Left ventricle myocardium inferior (tissue), 1 donor: ENCODE measurements at places on chromosomes 6 and 20.

DNA sequence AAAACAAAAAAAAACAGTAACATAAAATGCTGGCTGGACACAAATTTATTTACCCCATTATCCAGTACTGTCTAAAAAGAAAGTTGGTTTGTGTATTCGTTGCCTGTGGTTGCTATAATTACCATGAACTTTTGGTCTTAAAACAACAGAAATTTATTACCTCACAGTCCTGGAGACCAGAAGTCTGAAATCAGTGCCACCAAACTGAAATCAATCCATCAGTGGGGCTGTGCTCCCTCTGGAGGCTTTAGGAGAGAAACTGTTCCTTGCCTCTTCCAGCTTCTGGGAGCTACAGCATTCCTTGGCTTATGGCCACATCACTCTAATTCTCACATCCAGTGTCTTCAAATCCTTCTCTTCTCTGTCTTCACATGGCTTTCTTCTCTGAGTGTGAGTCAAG, 79.4 kb downstream of the SNX5 start:
- DNase-seq, result no peak

DNA sequence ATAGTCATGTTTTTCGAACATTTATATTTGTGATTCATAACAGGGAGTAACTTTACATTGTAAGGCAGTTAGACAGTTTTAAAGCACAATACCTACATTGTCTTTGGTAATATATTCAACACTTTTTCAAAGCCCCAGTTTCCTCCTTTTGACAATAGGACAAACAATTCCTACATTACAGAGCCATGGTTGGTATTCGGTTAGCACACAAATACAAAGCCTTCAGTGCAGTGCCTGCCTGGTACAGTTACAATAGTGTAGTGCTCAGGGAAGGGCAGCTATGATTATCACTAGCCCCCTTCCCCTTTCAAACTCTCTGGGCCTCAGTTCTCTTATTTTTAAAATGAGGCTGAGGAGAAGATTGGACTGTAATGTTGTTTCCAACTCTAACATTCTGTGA, 207.8 kb downstream of the TPBG start:
- DNase-seq, result no peak

DNA sequence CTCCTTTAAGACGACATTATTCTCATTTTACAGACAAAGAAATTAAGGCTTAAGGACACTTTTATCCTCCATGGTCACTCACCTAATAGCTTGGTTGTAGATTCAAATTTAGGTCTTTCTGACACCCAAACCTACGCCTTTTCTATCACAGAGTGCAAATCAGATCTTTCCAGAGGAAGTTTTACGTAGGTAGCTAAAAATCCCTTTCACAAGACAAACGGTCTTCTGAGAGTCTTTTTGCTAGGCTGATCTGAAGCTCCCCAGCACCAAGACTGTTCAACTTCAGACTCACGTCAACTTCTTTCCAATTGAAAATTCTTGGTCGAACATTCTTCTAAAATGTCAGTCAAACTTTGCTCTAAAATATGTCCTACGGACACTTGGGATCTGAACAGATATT, 46.5 kb downstream of the BLOC1S5 start:
- no peak for DNase-seq

DNA sequence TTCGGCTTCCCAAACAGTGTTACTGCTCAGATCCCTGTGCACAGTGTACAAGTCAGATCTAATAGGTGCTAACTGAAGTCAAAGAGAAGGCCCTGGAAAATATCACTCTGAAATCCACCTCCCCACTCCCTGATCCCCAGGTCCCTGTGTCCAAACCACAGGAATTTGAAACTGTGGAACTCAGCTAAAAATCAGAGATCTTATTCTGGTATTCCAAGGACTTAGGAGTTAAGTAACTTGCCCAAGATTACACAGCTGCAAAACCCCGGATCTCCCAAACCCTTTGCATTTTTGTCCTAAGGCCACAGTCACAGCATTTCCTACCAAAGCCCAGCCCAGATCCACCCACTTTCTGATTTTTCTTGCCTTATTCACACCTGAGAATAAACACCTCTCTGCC, 32.3 kb upstream of the SLC23A2 start:
- DNase-seq, result no peak

GRCh38 chr6:34656378-34657036, 40.1 kb downstream of the ILRUN start:
- no peak for DNase-seq

- peak; percentile 71 for DNase-seq
Measured at GRCh38 chr20:48750941-48751635, 76.7 kb downstream of the PREX1 start.

DNA sequence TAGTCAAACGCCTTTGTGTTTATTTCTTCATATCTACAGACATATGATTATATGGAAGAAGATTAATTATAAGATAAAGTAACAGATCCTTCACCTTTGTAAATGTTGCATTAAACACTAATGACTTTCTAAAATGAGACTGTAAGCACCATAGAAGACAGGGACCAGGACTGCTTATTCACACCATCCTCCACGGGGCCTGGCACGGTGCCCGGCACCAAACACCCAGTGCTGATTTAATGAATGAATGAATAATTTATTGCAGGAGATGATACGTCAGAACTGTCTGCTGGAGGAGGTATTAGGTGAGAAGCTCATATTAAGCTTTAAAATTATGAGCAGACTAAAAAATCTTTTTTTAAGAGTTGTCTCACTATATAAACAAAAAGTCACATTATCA, 88.3 kb downstream of the SLX4IP start:
- no peak for DNase-seq

DNA sequence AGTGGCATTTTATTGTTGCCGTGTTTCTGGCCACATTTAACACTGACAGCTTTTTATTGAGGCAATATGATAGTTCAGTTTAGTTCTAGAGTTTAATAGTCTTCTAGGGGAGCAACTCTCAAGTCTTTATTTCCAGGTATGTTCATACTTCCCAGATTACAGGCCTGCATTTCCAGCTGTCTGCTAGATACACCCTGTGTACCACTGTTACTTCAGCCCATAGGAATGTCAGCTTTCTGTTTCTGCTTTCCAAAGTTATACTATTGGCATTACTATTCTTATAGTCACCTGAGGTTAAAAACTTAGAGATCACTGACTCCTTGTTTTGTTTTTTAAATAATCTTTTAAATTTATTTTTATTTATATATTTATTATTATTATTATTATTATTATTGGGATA, 7.6 kb downstream of the ZNF451 start:
- no peak for DNase-seq

GRCh38 chr6:164763788-164764187, 545.6 kb downstream of the C6orf118 start:
- no peak for DNase-seq

- DNase-seq, result no peak
Measured at GRCh38 chr6:105322499-105323225, 80.2 kb downstream of the PREP start.

DNA sequence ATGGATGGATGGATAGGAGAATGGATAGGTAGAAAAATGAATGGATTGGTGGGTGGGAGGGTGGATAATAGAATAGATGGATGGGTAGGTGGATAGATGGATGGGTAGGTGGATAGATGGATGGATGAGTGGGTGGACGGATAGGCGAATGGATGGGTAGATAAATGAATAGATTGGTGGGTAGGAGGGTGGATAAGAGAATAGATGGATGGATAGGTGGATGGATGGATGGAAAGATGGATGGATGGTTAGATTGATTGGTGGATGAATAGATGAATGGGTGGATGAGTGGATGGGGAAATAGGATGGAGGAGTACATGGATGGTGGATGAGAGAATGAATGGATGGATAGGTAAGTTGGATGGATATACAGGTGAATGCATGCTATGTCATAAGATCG, 110.5 kb downstream of the CEBPB start:
- no peak for DNase-seq

GRCh38 chr6:36169023-36170007, 27.2 kb upstream of the BRPF3 start:
- DNase-seq, result no peak

GRCh38 chr6:144434308-144434990, 149.3 kb downstream of the UTRN start:
- DNase-seq, result no peak

DNA sequence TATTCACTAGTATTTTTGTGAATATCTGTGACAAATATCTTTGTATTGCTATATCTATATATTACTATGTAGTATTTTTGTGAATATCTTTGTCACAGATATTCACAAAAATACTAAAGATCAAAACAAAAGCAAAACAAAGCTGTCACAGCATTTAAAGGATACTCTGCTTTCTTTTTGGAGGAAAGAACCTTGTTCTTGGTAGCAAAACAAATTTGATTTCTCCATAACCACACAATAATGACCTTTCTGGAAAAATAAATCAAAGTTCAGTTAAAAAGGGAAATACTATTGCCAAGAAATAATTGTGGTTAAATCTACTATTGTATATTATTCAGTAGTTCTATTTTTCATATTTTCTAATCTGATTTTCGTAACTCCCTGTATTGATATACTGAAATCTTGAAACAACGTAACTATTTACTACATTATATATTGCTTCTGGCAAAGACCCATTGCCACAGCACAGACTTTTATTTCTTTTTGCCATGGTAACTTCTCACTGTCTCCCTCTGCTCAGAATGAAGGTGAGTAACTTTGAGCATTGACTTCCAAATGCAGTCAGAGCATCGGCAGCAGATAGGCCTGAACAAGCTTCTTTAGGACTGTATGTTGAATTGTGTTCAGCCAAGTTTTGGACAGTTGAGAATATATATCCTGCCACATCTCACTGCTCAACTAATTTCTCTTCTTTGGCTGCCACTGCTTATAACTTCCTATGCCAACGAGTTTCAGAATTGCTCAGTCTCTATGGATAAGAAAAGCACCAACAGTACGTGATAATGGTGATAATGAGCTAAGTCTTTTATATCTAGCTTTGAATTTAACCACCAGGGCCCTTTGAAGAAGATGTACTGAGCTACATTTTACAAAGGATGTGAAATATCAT, 1097.2 kb upstream of the GJE1 start:
- no peak for DNase-seq

- DNase-seq, result no peak
Measured at GRCh38 chr20:59733351-59733750, 129.0 kb downstream of the PHACTR3 start.

DNA sequence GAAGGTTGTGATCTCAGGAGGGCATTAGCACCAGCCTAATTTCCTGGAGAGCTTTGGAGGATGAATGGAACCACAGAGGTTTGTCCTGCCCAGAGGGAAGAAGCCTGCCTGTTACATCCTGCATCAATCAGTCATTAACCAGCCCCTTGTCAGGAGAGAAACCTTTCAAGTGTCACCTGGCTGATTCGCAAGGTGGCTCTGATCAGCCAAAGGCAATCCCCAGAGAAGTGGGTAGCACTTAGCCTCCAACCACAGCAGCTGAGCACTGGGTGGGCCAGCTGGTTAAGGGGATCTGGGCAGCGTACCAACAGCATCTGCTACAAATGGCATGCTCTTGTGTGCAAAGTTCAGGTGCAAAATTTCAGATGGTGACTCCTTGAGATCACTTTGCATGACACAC, 26.9 kb downstream of the ANKEF1 start:
- DNase-seq, result peak; percentile 13
